ENCODE measurements at places on chromosomes 6 and 20. TPM values are rescaled to one million over a fixed set of nuclear protein-coding genes. Genes with fewer than 3 reads are reported as not detected.

The RPP21 gene
- 33.1 TPM for total RNA-seq

The CDH26 gene
- 0.14 TPM for total RNA-seq

The CST2 gene
- total RNA-seq: 0.71 TPM

The TFAP2D gene
- not detected for total RNA-seq

The SLC25A27 gene
- total RNA-seq: 16.1 TPM

The CPNE5 gene
- 0.55 TPM for total RNA-seq

The BAG2 gene
- total RNA-seq: 28.2 TPM

The TREM2 gene
- 0.57 TPM for total RNA-seq

The OR2J3 gene
- total RNA-seq: not detected

The NRN1 gene
- total RNA-seq: not detected

The IL17F gene
- total RNA-seq: not detected

The BPI gene
- not detected for total RNA-seq

The FAM209B gene
- not detected for total RNA-seq

Data from smooth muscle cell of bladder (primary cell).